ENCODE measurements at places on chromosomes 3 and 15. TPM values are rescaled to one million over a fixed set of nuclear protein-coding genes. Genes with fewer than 3 reads are reported as not detected.

- H3K36me3 ChIP-seq, result peaks cover 15% of the 10 kb centered on the region
- H3K4me1 ChIP-seq, result peaks cover 53% of the 10 kb centered on the region
- H3K27ac ChIP-seq, result peak overlapping the region; percentile 59
- H3K27me3 ChIP-seq, result no peaks in the 10 kb centered on the region
- no peak for DNase-seq
- H3K4me3 ChIP-seq, result no peak overlapping the region
Measured at GRCh38 chr15:64503197-64503596, 42.8 kb downstream of the ZNF609 start.

GRCh38 chr3:113275929-113276750, 64.8 kb downstream of the BOC start:
- H3K27me3 ChIP-seq, result no peaks in the 10 kb centered on the region
- DNase-seq, result no peak
- no peak overlapping the region for H3K4me3 ChIP-seq
- H3K4me1 ChIP-seq, result peaks cover 6% of the 10 kb centered on the region

DNA sequence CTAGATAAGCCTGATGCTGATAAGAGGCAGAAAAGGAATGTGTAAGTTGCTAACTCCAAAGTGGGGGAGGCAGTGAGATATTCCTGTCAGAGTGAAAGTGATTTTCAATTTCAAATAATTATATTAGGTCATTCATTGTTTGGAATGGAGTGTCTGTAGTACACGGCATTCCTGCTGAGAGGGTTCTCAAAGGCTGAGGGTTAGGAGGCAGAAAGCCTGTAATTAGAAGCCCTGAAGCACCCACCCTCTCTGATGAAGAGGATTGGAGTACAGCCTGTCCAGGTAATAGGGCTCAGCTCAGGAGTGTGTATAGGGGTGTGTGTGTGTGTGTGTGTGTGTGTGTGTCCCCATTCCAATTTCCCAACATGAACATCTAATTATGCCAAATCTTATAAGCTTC, 486.8 kb downstream of the MAGI1 start:
- no peaks in the 10 kb centered on the region for H3K27me3 ChIP-seq
- no peaks in the 10 kb centered on the region for H3K36me3 ChIP-seq
- no peak for DNase-seq
- H3K4me3 ChIP-seq, result no peak overlapping the region

DNA sequence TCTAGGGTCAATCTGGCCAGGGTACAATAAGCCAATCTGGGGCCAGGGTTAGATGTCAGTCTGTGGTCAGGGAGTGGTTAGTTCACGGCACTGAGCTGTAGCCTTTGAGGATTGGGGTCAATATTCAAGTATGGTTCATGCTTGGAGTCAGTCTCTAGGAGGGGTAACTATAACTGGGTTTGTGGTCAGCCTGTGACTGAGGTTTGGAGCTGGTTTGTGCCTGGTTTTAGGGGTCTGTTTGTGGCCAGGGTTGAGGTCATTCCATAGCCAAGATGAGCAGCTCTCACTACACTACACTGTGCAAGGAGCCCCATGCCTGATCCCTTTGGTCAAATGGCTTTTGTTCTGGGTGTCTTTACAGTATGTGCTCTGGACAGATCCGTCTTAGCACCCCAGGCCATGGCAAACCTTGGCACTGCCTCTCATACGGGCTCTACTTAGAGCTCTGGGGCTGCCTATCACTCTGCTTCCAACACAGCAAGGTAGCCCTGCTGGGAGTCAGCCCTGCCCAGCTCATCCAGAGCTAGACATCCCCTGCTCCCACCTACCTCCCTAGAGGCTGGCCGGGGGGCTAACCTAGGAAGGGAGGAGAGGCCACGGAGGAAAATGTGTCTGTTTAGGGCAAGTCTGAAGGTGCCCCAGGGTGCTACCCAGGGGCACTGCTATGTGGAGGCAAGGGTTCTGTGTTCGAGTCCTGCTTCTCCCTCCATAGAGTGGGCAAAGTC, 63.3 kb upstream of the CORO2B start:
- DNase-seq, result no peak
- no peak overlapping the region for H3K27ac ChIP-seq
- peaks cover 9% of the 10 kb centered on the region for H3K4me1 ChIP-seq
- no peaks in the 10 kb centered on the region for H3K36me3 ChIP-seq

DNA sequence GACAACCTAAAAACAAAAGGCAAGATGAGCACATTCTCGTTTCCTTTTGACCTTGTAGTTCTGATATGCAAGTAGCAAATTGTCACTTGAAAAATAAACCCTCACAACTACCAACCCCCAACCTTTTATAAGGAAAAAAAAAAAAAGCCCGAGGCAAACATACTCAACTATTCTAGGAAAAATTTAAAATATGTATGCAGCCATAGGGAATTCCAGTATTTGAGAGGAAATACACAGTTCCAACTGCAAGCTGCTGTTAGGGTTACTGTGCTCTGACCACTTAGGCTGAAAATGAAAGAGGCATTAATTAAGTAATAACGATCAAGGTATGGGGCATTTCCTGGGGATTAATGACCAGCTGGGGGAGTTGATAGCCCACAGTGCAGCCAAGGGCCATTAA, 281.9 kb upstream of the DPH6 start:
- DNase-seq, result no peak
- no peaks in the 10 kb centered on the region for H3K27me3 ChIP-seq
- H3K36me3 ChIP-seq, result no peaks in the 10 kb centered on the region
- H3K27ac ChIP-seq, result no peak overlapping the region
- no peaks in the 10 kb centered on the region for H3K4me1 ChIP-seq

GRCh38 chr3:156311431-156311830, 191.1 kb downstream of the KCNAB1 start:
- DNase-seq, result no peak
- no peak overlapping the region for H3K27ac ChIP-seq
- H3K36me3 ChIP-seq, result no peaks in the 10 kb centered on the region
- H3K4me3 ChIP-seq, result no peak overlapping the region
- H3K4me1 ChIP-seq, result no peaks in the 10 kb centered on the region
- no peaks in the 10 kb centered on the region for H3K27me3 ChIP-seq

DNA sequence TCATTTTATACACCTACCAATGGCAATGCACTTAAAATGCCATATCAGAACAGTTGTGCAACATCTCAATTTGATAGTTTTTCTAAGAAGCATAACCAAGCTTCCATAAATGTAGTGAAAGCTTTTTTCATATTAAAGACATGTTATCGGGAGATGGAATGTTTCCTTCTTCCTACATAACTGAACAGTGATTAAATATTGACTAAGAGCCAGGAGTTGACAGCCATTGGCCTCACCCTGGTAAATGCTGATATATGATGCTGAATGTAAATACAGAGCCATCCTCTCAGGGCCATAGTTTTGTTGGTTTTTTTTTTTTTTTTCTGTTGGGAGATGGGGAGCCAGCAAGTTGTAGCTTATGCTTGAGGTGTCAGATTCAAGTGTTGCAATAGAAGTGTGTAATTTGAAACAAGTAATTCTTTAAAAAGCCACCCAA, 203.3 kb upstream of the IL12A start:
- H3K27ac ChIP-seq, result no peak overlapping the region
- H3K4me3 ChIP-seq, result no peak overlapping the region
- no peaks in the 10 kb centered on the region for H3K27me3 ChIP-seq
- no peak for DNase-seq
- no peaks in the 10 kb centered on the region for H3K36me3 ChIP-seq

- no peaks in the 10 kb centered on the region for H3K4me1 ChIP-seq
- no peaks in the 10 kb centered on the region for H3K27me3 ChIP-seq
- H3K4me3 ChIP-seq, result no peak overlapping the region
- no peak for DNase-seq
- H3K27ac ChIP-seq, result no peak overlapping the region
Measured at GRCh38 chr3:120802916-120803315, 60.4 kb downstream of the GTF2E1 start.

DNA sequence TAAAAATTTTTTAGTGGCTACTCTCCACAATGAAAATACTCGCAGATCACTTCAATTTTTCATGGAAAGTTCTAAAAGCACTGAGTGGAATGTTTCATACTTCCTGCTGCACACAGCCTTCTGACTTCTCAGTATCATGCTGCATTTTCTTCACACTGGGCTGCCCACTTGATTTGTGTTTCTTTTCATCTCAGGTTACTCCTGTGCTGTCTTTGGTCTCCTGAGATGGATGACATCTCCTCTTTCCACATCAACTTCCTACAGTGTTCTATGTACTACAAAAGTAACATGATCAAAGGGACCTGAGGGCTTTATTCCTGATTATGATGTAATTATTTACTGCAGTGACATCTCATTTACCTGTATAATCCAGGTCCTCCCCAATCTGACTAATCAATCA, 927.7 kb downstream of the ROBO2 start:
- no peak overlapping the region for H3K27ac ChIP-seq
- H3K4me1 ChIP-seq, result no peaks in the 10 kb centered on the region
- H3K4me3 ChIP-seq, result no peak overlapping the region
- no peaks in the 10 kb centered on the region for H3K36me3 ChIP-seq
- no peak for DNase-seq
- no peaks in the 10 kb centered on the region for H3K27me3 ChIP-seq

GRCh38 chr3:50352781-50353180, 2.1 kb downstream of the CYB561D2 start:
- DNase-seq, result no peak
- no peaks in the 10 kb centered on the region for H3K27me3 ChIP-seq
- no peak overlapping the region for H3K27ac ChIP-seq
- H3K4me3 ChIP-seq, result no peak overlapping the region
- peaks cover 48% of the 10 kb centered on the region for H3K4me1 ChIP-seq
- peaks cover 51% of the 10 kb centered on the region for H3K36me3 ChIP-seq

DNA sequence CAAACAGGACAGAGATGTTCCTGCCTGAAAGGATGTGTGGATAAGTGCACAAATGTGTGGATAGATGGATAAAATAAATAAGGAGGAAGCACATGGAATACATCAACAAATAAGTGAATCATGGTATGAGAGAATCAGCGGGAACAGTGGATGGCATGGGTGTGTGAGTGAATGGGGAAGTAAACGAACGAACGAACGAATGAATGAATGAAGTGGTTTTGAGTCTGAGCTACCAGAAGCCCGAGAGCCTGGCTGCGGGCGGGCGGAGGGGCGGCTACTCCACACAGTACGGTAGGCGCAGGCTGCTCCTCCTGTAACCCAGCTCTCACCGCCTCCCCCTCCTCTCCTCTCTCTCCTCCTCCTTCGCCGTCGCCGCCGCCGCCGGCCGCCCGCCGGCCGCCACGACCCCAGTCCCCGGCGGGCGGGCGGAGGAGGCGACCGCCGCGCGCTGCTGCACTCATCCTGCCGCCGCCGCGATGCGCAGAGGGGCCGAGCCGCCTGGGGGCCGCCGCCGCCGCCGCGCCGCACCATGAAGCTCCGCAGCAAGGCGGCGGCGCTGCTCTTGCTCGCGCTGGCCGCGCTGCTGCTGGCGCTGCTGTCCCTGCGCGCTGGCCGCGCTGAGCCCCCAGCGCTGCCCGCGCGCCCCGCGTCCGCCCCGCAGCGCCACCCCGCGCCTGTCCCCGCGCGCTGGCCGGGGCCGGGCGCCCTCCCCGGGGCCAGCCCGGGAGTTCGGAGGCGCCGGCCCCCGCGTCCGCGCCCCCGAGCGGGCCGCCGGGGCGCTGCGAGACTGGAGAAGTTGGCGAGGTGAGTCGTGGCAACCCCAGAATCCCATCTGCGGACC, at the start of gene GXYLT2:
Gene GXYLT2 (plus strand): TSS at position 342 of the 841 bp plus-strand sequence. CDS start 188 bp downstream, at position 530.
- H3K4me1 ChIP-seq, result peaks cover 7% of the 10 kb centered on the region
- peak within 1 kb of the TSS; percentile 46 for H3K4me3 ChIP-seq
- peak within 1 kb of the TSS; percentile 3 for H3K27ac ChIP-seq
- H3K36me3 ChIP-seq, result no peaks in the 10 kb centered on the region

DNA sequence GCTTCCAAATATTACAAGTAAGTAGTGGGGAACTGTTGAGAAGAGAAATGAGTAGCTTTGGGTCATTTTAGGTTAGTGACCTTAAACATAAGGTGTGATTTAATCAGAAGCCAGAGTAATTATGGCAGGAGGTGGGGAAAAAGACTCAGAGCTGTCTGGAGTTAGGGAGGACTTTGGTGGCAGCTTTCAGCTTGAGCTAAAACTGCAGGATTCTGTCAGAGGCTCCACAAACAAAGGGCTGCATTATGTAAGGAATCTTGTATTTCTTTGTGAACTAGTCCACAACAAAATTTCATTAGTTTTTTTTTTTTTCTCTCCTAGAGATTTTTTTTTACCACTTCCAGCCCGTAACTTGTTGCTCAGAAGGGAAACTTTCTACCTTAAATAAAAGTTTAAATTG, 345.3 kb downstream of the TIGIT start:
- no peak overlapping the region for H3K27ac ChIP-seq
- no peak for DNase-seq
- no peak overlapping the region for H3K4me3 ChIP-seq
- H3K27me3 ChIP-seq, result no peaks in the 10 kb centered on the region
- no peaks in the 10 kb centered on the region for H3K4me1 ChIP-seq
- no peaks in the 10 kb centered on the region for H3K36me3 ChIP-seq

DNA sequence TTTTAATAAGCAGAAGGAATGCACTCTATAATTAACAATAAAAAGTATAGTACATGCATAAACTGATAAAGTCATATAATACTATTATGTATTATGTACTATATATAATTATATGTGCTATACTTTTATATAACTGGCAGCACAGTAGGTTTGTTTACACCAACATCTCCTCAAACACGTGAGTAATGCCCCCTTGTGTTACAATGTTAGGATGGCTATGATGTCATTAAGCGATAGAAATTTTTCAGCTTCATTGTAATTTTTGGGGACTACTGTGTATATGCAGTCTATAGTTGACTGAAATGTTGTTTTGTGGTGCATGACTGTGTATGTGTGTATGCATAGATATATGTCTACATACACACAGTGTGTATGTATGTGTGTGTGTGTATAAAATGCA, 100.6 kb downstream of the SLMAP start:
- DNase-seq, result no peak
- no peak overlapping the region for H3K27ac ChIP-seq
- no peaks in the 10 kb centered on the region for H3K4me1 ChIP-seq
- peaks cover 44% of the 10 kb centered on the region for H3K36me3 ChIP-seq
- H3K27me3 ChIP-seq, result no peaks in the 10 kb centered on the region

DNA sequence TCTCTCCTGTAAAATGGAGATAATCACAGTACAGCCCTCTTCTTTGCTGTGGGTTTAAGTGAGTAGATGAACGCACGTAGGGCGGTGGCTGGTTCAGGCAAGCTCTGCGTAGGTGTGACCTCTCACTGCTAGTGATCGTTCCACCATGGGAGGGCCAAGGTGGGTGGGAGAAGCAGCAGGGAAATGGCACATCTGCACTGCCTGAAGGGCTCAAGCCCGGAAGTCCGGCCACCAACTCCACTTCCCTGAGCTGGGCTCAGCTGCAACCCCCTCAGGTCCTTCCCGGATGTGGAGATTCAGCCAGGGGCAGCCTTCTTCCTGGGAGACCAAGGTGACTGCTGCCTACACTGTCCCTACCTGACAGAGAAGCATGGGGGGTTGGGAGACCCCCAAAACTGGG, 102.9 kb downstream of the ADCY5 start:
- peak; percentile 29 for DNase-seq
- no peak overlapping the region for H3K27ac ChIP-seq
- no peak overlapping the region for H3K4me3 ChIP-seq
- H3K4me1 ChIP-seq, result no peaks in the 10 kb centered on the region
- no peaks in the 10 kb centered on the region for H3K36me3 ChIP-seq

- H3K36me3 ChIP-seq, result no peaks in the 10 kb centered on the region
- H3K27ac ChIP-seq, result no peak overlapping the region
- peaks cover 15% of the 10 kb centered on the region for H3K4me1 ChIP-seq
- no peaks in the 10 kb centered on the region for H3K27me3 ChIP-seq
- DNase-seq, result no peak
- H3K4me3 ChIP-seq, result no peak overlapping the region
Measured at GRCh38 chr3:48189321-48189720, 1.1 kb upstream of the CDC25A start.

The INSYN1 gene
- total RNA-seq, result 6.2 TPM

The GRK7 gene
- total RNA-seq, result 0.12 TPM

The STAC gene
- 25.3 TPM for total RNA-seq

The ACKR4 gene
- total RNA-seq, result 8.0 TPM

The CHMP2B gene
- 39.2 TPM for total RNA-seq

The LOXL1 gene
- total RNA-seq, result 11.1 TPM

The LMAN1L gene
- total RNA-seq, result not detected

The EPHB1 gene
- total RNA-seq, result 1.6 TPM

The IRAK2 gene
- 5.2 TPM for total RNA-seq

The GHSR gene
- total RNA-seq, result not detected

The CHCHD4 gene
- 12.0 TPM for total RNA-seq

The GCNT3 gene
- 1.1 TPM for total RNA-seq

Data from upper lobe of right lung (tissue), 1 donor.